ENCODE measurements at places on chromosomes 2 and 18.

GRCh38 chr2:101200676-101201075, 49.5 kb upstream of the TBC1D8 start:
- DNase-seq = no peak

DNA sequence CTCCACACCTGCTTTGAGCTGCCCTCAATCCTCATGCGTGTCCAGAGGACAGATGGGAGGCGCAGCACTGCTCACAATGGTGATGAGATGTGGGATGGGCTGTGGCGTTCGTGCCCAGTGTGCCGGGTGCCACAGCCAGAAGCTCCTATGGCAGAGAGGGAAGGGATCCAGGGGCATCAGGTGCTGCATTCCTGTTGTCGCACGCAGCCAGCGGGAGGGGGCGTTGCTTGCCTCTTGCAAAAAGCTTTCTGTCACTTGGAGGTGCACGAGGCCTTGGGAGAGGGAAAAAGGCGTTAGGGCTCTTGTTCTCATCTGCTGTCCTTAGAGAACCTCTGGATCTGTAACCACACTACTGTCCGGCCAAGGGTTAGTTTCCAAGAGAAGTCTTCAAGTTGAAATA, 29.2 kb upstream of the ALLC start:
- no peak for DNase-seq

DNA sequence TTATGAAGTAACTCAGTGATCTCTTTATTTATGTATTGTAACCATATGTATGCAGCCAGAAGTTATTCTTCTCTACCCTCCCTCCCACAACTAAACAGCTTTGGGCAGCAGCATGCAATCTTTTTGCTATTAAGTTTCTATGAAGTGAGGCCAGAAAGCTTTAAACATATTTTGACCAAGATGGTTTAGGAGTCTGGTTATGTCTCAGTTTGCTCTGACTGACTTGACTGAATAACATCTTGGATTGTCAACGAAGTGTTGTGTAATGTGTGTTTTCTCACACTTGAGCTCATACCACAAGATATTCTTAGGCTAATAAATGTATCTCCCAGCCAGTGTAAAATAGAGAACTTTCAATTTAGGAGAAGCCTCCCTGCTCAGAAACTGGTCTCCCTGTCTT, 104.3 kb downstream of the TTC27 start:
- DNase-seq = no peak

- DNase-seq = no peak
Measured at GRCh38 chr2:138081225-138082073, 117.2 kb downstream of the HNMT start.

DNA sequence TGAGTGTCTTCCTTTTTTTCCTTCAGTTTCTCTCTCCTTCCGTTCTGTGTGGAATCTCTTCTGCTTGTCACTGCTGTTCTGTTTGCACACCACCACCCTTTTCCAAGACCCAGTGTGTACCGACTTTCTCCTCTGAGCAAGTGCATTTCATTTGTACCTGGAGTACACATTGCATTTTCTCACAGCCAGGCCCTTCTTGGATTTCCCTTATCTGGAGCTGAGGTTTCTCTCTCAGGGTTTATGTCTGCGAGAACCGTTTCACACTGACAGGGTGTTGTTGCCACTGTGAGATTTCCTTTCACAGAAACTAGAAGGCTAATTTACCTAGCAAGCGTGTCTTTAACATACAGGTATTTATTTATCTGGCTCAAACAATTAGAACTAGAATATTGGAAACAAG, 26.2 kb downstream of the NCOA1 start:
- no peak for DNase-seq

Measured in stimulated activated CD8-positive, alpha-beta memory T cell treated with anti-CD3 and anti-CD28 coated beads, Interleukin-4, amount 100 ng/mL, for 24 hours (primary cell).